ENCODE measurements at places on chromosomes 11 and 22.

- DNase-seq, result no peak
These were observed 72.9 kb downstream of the APIP start for GRCh38 chr11:34843271-34843670.

DNA sequence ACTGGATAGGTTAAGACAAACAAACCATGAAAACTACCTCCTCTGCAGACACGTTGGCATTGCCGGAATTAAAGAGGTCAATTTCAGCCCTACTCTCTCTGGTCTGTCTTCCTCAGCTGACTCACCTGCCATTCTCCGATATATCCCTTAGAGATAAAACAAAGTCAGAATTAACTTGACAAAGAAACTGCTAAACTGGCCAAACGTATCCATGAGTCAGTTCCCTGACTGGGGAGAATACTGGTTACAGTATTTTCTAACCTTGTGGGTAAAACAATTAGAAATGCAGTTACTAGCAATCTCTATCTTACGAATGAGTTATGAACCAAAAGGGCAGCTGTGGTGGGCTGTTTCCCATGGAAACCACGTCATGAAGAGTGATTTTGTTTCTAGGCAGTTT lies 96.2 kb downstream of the RDX start:
- no peak for DNase-seq

- DNase-seq, result no peak
These were observed 565.0 kb upstream of the CNTN5 start for GRCh38 chr11:98455500-98456307.

- no peak for DNase-seq
These were observed 19.6 kb downstream of the VPS37C start for GRCh38 chr11:61141601-61142028.

- DNase-seq, result no peak
These were observed 53.2 kb upstream of the AMPD3 start for GRCh38 chr11:10401696-10402392.

- DNase-seq, result no peak
These were observed 21.1 kb downstream of the FXYD6 start for GRCh38 chr11:117855186-117855845.

- DNase-seq, result no peak
These were observed 5.5 kb downstream of the ACRV1 start for GRCh38 chr11:125675196-125675595.

GRCh38 chr22:49880281-49880680 lies 26.6 kb downstream of the ZBED4 start:
- no peak for DNase-seq

DNA sequence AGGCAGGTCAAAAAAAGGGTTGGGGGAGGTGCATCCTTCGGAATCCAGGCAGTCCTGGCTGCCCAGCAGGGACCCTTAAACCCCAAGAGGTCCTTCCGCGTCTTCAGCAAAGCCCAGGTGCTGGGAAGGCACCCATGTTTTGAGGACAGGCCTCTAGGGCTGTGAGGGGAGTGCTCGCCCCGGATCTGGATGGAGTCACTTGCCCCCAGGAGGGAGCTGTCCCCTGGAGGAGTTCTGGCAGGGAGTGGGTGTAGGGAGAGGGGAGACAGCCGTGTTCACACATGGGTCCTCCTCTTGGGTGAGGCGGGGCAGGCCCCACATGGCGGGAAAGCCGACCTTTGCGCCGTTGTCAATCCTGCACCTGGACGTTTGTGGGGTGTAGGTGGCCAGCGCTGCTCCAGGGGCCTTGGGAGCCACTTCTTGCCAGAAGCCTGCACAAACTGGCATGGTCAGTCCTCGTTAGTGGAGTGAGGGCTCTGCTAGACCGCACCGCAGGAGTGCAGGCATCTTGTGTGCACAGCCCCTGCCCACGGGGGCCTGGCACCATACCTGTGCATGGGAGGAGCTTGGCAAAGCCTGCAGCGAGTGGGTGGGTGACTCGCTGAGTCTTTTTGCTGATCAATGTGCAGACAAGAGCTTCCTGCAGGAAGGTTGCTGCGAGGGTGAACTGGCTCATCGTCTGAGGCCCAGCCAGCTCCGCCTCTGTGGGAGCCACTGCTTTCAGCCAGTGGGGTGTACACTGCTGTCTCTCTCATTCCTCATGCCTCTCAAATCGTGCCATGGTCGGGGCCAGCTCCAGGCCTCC lies 16.0 kb downstream of the PPIL2 start:
- no peak for DNase-seq

DNA sequence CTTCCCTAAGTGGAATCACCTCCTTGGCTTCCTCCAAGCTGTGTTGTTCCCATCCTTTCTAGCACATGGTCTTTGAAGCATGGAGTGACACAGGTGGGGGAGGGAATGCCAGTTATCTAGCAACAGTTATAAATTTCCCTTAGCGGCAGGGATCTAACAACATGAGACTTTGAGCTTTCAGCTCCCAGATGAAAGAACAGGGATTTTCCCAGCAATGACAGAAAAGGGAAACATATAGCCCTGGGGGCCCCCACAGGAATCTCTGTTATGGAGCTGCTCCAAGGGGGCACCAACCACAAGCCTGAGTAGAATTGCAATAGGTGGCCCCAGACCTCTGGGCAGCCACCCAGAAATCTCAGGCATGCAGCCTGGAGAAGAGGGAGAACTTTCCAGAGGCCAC lies 163.0 kb downstream of the GRIK4 start:
- no peak for DNase-seq

DNA sequence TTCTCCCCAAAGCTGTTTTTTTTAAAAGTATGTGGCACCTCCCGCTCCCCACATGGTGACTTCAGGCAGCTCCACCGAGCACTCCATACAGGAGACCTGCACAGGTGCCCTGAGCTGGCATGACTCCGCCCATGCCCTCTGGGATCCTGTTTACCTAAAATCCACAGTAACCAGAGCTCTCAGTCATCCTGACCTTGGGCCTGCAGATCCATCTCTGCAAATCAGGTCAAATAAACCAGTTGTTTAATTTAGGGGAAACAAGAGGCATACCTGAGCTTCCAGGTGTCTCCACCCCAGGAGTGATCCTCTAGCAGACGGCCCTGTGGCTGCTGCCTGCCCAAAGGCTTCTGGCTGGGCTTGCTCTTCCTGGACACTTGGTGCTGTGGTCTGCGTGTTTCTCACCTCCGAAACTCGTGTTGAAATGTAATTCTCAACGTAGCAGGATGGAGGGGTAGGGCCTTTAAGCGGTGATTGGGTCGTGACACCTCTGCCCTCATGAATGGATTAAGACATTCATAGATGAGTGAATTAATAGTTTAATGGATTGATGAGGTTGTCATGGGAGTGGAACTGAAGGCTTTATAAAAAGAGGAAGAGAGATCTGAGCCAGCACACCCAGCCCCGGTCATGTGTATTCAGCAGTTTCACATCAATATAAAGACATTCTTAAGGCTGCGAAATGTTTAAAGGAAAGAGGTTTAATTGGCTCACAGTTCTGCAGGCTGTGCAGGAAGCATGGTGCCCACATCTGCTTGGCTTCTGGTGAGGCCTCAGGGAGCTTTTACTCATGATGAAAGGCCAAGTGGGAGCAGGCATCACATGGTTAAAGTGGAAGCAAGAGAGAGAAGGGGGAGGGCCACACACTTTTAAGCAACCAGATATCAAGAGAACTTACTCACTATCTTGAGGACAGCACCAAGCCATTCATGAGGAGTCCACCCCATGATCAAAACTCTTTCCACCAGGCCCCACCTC lies 34.1 kb downstream of the LINC01488 start:
- DNase-seq, result no peak

DNA sequence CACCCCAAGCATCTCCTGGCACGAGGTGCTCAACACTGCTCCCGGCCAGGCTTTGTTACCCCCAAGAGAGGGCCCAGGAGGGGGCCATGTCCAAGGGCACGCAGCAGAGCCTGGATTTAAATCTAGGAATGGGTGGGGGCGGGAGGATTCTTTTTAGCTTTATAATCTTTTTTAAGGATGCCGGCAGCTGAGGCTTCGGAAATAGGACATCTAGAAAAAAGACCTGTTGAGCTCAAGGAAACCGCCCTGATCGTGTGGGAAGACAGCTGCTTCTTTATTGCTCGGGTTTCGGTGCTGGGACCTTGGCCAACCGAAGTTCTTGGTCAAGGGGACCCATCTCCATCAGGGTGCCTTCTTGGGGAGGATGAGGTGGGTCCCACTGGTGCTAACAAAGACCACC lies 317.9 kb downstream of the CTTN start:
- DNase-seq, result no peak
